ENCODE measurements at places on chromosomes 5 and 9.

GRCh38 chr5:2746561-2747032 lies 4.9 kb downstream of the IRX2 start:
- no peak for DNase-seq

- DNase-seq: no peak
Observed at GRCh38 chr5:145365464-145365863, 469.7 kb downstream of the PRELID2 start.

DNA sequence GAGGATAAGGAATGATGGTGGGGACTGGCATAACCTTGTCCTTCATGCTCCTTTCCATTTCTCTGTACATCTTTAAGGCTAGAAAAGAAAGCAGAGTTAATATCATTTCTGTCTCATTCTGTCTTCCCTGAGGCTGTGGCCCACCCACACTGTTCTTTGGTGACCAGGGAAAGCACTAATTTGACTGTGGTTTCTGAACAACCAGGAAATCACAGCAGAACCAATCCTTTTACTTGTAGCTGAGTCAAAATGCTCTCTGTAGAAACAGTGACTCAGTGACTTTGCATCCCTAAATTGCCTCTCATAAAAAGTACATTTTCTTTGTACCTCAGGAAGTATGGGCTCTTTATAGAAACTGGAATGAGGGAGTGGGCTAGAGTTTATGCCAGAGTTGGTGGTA lies 28.1 kb downstream of the IL33 start:
- no peak for DNase-seq

DNA sequence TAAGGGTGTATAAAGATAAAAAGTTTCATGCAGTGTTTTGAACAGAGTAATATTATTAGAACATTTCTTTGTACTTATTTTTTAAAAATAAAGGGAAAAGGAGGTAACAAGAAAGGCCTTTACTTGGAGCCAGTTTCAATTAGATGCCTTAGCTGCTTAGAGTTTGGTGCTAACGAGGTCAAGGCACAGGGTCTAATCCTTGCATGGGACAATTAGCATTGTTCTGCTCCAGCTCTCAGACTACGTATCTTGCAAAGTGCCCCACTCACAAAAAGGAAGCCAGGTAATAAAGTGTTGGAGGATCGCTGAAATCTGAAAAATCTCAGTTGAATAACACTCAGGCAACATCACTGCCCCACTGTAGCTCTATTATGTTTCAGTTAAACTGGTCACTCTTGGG lies 2011.3 kb downstream of the EFNA5 start:
- no peak for DNase-seq

DNA sequence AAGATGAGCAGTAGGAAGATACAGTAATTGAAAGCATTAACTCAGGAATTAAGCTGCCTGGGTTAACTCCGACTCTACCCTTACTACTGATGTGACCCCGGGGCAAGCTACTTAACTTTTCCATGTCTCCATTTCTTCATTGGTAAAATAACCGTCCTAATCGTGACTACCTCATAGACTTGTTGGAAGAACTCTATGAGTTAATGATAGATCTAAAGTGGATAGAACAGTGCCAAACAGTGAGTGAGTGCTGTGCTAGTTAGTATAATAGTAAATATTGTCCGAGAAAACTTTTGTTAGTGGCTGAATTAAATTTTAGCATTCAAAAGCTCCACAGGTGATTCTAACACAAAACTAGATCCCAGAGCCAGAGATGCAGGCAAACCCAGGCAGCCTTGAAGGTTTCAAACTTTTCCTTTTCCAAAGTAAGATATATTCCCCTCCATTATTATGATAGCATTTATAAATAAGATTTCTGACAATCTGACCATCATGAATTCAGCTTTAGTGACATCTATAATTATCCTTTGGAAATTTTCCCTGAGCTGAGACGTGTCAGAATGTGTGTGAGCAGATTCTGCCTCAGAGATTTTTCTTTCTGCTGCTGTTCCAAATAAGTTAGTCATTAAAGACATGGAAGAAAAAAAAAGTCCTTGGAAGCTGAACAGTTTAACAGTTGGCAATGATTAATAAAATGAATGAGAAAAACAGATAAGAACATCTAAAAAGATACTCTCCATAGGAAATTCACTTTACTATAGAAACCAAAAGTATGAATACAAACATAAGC lies 369.5 kb downstream of the PRELID2 start:
- peak; percentile 75 for DNase-seq

DNA sequence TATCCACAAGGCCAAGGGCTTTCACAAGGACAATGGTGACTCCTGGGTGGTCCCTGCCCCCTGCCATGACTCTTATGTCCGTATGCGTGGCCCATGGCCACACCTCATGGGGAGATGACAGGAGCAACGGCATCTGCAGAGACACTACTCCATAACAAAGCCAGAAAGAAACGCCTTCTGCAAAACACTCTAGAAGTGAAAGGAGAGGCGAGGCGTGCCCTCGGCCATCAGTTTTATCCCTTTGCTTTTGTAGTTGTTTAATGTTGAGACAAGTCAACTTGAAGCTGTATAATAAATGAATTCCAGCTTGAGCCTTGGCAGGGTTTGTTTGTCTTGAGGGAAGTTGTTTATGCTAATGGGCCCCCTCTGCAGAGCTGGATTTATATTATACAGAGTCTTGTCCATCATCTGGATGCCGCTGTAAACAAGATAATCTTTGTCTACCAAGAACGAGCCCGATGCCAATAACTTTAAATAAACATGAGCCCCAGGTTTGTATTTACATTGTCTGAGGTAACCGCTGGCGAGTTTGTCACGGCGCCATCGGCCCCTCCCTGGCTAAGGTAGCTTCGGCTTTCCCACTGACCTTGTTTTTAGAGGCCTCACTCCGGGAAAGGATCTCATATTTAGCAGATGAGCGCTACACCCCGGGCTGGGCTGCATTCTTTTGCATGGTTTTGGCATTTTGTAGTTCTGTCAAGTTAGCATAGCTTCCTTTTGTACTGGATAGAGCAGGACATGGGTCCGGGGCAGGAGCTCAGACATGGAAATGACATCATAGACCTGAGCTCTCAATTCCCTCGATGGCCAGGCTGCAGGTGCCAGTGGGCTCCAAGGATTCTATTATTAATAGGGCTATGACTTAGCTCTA lies 165.3 kb downstream of the ERCC6L2 start:
- DNase-seq: no peak

- DNase-seq: no peak
Observed at GRCh38 chr5:181119105-181119504, 11.9 kb downstream of the OR2V1 start.

DNA sequence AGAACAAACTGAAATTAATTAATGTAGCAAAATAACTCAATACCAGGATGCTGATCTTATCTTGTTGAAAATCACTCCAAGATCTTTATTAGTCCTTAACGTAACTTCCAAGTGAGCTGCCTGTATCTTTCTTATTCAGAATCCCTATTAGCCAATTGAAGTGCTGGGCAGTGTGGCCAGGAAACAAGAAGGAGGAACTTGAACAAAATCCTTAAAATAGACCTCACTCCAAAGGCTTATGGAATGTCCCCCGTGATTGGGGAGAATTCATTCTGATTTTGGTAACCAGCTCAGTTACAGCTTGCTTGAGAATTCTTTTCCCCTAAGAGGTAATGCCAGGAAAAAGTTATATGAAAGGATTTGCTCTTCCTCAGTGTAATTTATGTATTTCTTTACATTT lies 171.0 kb downstream of the DEPDC1B start:
- DNase-seq: no peak

DNA sequence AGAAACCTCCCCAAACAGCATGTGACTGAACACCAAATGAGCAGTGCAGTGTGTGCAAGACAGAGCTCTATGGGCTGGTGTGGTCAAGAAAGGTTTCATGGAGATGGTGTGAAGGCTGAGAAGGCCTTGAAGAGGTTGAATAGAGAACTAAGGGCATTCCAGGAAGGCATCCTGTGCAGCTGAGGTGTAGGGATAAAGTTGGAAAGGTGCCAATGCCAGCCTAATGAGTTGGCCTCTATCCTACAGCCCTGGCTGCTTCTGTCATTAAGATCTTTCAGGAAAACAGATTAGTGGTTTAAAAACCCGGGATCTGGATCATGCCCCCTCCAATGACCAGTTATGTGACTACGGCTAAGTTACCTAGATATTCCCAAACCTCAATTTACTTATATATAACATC lies 4.0 kb downstream of the HDAC3 start:
- DNase-seq: no peak

DNA sequence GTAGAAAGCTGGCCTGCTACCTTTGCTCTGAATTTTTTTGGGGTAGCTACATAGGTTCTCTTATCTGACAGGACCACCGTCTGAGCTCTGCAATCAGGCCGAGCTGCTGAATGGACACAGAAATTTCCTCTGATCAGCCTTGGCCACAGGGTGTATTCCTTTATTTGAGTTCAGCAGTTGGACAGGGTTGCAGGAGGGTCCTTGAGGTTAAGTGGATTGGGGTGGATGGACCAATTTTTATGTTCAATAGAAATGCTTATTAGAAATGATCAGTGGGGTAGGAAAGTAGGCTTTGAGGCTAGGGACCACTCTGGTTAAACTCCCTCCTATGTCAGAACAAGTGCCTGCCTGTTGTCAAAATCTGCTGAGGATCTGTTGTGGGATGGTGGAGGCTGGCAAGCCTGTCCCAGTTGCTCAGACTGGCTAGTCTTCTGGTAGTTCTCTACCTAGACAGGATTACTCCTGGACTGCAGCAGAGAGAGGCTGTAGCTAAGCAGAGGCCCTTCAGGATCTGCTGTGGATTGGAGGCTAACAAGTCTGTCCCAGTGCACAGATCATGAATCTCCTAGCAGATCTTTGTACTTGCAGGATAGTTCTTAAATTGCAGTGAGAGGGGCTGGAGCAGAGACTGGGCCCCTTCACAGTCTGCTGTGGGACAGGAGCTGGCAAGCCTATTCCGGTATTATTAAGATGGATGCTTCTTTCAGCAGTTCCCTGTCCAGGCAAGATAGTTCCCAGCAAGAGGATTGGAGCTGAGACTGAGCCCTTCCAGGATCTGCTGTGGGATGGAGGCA lies 18.0 kb downstream of the XRCC4 start:
- no peak for DNase-seq

DNA sequence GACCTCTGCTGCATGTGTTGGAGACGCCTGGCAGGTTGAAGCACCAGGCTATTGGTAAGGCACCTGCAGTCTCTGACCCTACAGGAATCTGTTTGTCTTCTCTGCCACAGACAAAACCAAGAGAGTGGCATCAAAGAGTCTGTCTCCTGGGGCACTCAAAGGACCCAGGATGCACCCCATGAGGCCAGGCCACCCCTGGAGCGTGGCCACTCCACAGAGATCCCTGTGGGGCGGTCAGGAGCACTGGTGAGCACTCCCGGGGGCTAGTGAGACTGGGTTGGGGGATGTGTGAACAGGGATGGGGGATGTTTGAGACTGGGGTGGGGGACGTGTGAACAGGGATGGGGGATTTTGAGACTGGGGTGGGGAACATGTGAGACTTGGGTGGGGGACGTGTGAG lies 240.3 kb downstream of the CACNA1B start:
- DNase-seq: no peak

DNA sequence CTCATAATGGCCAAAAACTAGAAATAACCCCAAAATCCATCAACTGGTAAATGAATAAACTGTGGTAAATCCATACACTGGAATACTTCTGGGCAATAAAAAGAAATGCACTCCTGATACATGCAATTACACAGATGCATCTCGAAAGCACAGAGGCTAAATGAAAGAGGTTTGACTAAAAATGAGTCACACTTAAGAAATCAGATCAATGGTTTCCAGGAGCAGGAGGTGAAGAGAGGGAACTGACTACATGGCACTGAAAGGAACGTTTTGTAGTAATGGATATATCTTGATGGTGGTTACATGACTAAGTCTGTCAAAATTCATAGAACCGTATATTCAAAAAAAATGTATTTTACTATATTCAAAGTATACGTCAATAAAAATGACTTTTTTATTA lies 42.4 kb downstream of the STRBP start:
- DNase-seq: no peak

DNA sequence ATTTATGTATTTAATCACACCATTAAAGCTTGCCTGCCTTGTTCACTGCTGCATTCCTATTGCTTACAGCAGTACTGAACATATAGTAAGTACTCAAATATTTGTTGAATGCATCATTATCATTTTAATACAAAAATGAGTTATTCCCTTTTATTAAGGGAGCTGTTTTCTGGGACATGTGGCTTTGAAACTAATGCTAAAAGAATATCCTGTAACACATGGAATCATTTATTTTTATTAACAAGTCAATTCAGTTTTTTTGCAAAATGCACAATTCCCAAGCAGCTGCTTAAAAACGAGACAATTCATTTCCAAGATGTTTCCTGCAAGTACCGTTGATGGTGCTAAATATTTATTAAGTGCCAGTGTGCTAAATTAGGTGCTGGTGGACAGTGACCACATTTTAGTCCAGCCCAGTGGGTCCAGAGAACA lies 148.3 kb upstream of the NR3C1 start:
- no peak for DNase-seq

GRCh38 chr9:4084435-4084818 lies 215.4 kb downstream of the GLIS3 start:
- no peak for DNase-seq

- no peak for DNase-seq
Observed at GRCh38 chr9:8727191-8727590, 927.6 kb upstream of the DMAC1 start.

GRCh38 chr5:116564756-116565490 lies 9.7 kb downstream of the SEMA6A start:
- no peak for DNase-seq

- DNase-seq: no peak
Observed at GRCh38 chr9:72995131-72996024, 42.5 kb upstream of the ALDH1A1 start.

DNA sequence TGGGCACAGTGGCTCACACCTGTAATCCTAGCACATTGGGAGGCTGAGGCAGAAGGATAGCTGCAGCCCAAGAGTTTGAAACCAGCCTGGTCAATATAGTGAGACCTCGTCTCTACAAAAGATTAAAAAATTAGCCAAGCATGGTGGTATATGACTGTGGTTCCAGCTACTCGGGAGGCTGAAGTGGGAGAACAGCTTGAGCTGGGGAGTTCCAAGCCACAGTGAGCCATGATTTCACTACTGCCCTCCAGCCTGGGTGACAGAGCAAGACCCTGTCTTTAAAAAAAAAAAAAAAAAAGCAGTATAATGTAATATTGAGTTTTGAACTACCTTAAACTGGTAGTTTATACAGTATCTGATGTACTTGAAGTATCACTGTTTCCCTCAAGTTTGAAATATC lies 358.4 kb downstream of the EBF1 start:
- no peak for DNase-seq

- DNase-seq: no peak
Observed at GRCh38 chr5:80037366-80037765, 2.2 kb downstream of the THBS4 start.

GRCh38 chr9:88056876-88057275 lies 81.4 kb downstream of the SPATA31C2 start:
- peak; percentile 11 for DNase-seq

Data from kidney glomerular epithelial cell (primary cell).